ENCODE measurements at places on chromosomes 1 and 21.

GRCh38 chr1:41455479-41456332 lies 28.8 kb downstream of the EDN2 start:
- DNase-seq = peak; percentile 68

- DNase-seq = no peak
Measured at GRCh38 chr1:75170981-75171380, 36.8 kb downstream of the LHX8 start.

GRCh38 chr21:32481875-32482408 lies 69.4 kb downstream of the EVA1C start:
- DNase-seq = no peak

- DNase-seq = no peak
Measured at GRCh38 chr21:39750670-39751069, 5.7 kb downstream of the IGSF5 start.

DNA sequence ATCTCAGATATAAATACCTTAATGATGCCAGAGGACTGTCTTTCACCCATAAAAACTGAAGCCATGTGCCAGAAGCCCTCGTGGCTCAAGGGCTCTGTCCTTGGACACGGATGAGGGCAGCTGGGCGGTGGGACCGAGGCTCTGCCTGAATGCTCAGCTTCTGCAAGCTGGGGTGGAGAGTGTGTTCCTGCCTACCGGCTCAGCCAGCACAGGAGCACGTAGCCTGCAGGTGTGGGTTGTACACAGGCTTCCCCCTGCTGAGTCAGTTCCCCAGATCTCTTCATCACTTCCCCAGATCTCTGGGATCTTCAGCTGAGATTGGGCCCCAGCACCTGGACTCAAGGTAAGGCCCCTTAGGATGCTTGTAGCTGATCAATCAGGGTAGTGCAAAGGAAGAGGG lies 15.4 kb downstream of the KCNJ15 start:
- no peak for DNase-seq

DNA sequence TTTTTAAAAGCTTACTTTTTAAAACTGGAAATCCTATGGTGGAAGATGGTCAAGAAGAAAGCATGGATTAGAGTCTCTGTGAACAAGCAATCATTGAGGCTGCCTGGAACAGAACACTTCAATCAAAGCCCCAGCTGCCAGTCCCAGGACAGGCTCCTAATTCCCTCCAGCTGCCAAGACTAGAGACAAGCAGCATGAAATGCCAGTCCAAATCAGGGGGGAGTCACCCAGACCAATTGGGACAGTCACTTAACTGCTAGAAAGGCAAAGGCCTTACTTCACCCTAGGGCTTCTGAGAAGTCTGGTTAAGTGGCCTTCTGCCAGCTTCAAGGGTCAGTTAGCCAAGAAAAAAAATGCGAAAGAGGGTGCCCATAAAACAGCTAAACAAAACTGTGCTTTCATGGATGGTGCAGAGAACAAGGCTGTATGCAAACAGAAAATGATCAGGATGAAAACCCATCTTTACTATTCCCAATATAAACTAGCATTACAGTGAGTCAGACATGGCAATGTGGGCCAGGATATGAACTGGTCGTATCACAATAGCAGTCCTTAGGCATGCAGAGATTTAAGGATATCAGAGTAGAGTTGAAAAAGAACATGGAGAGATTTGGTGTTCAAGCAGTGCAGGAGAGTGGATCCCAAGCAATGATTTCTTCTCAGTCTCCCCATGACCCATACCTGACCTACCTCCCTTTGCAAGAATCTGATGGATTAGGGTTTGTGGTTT lies 31.0 kb upstream of the MAN1A2 start:
- no peak for DNase-seq

GRCh38 chr1:194225821-194226220 lies 1039.4 kb upstream of the B3GALT2 start:
- no peak for DNase-seq

DNA sequence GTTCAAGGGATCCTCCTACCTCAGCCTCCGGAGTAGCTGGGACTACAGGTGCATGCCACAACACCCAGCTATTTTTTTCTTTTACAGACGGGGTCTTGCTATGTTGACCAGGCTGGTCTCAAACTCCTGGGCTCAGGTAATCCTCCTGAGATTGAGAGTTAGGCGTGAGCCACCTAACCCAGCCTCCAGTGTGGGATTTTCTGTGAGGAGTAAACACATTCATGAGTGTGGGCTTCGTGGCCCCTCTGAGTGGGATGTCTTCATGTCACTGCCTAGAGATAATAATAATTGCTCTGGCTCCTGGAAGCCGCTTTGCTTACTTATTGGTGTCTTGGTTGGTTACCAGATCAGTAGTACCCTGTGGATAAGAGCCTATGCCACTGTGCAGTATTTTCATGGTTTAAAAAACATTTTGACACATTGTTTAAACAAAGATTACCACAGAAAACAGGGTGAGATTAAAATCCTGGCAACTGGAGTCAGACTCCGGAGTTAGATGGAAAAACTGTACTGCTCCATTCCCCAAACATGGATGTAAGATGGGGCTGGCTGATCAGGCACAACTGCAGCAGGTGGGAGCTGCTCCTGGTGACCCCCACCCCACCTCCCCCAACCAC lies 159.1 kb upstream of the RAB4A start:
- no peak for DNase-seq

- peak; percentile 56 for DNase-seq
Measured at GRCh38 chr1:100657876-100658715, 61.4 kb upstream of the VCAM1 start.

GRCh38 chr1:226652613-226653012 lies 86.5 kb downstream of the ITPKB start:
- no peak for DNase-seq

- peak; percentile 42 for DNase-seq
Measured at GRCh38 chr1:92701147-92701546, 83.8 kb downstream of the EVI5 start.

DNA sequence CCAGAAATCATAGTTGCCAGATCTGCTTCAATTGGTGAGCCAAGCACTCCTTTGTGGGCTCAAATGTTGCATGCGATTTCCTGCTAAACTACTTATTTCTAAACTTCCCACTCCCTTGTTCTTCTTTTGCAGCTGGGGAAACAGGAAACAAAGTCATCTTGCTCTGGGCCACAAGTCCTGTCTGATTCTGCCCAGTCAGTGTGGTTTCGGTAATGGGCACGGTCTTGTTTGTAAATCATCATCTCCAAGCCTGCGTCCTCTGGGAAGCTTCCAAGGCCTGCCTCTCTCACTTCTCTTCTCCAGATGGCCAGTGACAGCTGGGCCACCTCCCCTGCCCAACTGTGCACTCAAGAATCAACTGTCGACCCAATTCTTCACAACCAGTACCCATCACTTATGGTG lies 4.4 kb downstream of the S100A8 start:
- no peak for DNase-seq

- no peak for DNase-seq
Measured at GRCh38 chr1:8815582-8816151, 1.8 kb downstream of the RERE start.

DNA sequence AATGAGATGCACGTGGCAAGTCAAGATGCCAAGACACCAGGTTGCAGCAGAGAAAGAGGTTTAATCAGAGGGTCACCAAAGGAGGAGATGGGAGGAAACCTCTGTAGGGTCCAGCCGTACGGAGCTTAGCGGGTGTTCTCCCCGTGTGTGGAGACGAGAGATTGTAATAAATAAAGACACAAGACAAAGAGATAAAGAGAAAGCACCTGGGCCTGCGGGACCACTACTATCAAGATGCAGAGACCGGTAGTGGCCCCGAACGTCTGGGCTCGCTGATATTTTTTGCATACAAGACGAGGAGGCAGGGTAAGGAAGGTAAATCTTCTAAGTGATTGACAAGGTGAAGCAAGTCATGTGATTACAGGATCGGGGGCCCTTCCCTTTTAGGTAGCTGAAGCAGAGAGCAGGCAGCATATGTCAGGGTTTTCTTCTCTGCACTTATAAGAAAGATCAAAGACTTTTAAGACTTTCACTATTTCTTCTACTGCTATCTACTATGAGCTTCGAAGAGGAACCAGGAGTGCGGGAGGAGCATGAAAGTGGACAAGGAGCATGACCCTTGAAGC lies 41.2 kb upstream of the TDRD10 start:
- no peak for DNase-seq

- peak; percentile 95 for DNase-seq
Measured at GRCh38 chr1:9371391-9371935, 78.8 kb downstream of the SPSB1 start.

DNA sequence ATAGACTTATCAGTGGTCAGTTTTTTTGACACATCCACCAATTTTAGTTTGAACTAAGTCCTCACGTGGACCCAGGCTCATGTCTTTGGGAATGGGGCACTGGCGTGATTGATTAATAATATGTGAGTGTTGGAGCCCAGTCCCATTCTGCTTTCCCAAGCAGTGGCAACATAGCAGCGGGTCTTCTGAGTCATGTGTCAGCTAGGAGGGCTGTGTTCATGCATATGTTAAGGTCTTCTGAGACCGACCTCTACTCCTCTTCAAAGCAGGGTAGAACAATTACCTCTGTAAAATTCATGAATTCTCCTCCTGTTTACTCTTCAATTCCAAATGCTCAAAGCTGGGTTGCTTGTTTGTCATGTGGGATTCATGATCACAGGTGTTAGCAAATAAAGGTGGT lies 291.3 kb downstream of the CAMTA1 start:
- no peak for DNase-seq

- no peak for DNase-seq
Measured at GRCh38 chr1:212323066-212323465, 37.9 kb downstream of the PPP2R5A start.

- DNase-seq = no peak
Measured at GRCh38 chr1:84297546-84298244, 3.8 kb upstream of the SAMD13 start.

GRCh38 chr1:101484689-101485338 lies 248.0 kb downstream of the S1PR1 start:
- DNase-seq = no peak

DNA sequence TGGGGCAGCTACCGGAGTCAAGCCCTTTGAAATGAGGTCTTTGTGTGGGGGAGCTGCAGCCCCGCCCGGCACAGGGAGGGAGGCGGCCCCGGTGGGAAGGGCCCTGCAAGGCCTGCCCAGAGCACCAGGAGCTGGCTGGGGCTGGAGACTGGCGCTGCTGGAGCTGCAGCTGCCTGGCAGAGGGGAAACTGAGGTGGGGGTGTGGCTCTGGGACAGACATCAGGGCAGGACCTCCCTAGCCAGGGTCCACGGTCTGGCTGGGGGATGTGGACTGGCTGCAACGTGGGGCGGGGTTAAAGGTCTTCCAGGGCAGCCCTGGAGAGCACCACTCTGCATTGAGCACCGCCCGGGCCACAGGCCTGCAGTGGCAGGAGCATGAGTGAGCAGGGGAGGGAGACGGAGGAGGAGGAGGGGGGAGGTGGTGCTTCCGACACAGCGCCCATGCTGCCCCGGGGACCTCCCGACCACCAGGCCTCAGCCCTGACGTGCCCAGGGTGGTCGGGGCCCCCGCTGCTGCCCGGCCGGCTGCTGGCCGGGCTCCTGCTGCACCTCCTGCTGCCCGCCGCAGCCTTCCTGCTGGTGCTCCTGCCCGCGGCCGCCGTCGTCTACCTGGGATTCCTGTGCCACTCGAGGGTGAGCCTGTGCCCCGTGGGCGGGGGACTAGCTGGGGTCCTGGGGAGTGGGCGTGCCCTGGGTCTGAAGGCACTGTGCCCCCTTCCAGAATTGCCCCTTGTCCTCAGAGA lies 4.8 kb upstream of the ANKRD65 start:
- DNase-seq = no peak

- peak; percentile 65 for DNase-seq
Measured at GRCh38 chr1:112388436-112388835, 7.6 kb upstream of the CTTNBP2NL start.

GRCh38 chr1:6302568-6302967 lies 41.7 kb upstream of the GPR153 start:
- no peak for DNase-seq

GRCh38 chr21:42236693-42237092 lies 17.8 kb downstream of the ABCG1 start:
- no peak for DNase-seq

DNA sequence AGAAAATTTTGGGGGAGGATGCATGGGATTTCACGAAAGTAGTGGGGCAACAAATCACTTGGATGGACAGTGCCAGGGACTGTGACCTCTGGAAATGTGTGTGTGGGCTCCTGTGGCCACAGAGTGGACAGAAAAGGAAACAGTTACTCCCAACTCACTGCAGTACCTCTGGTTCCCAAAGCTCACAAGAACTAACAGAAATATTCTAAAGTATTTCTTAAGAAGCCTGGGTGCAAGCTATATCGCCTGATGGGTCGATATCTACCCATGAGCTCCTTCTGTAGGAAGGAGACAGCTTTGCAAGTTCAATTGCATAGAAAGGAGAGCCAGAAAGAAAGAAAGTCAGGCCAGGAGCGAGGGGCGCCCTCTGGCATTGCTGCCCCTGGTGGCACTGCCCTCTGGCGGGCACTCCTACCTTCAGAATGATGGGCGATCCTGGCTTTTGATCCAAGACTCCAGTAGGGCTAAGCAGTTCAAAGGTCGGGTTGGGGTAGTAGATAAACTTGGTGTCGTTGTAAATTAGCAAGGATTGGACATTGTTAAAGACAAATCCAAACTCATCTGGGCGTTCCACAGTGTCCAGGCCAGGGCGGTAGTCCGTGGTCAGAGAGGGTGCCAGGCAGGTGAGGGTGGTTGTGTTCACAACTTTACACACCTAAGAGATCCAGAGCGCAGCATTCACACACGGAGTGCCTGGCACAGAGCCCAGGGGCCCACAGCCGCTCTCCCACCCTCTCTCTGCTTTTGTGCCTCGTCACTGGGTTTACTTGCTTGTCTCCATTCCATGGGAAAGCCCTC lies 134.7 kb upstream of the CD34 start:
- no peak for DNase-seq

GRCh38 chr1:198638894-198639635 lies at the start of gene PTPRC:
Gene PTPRC (plus strand): TSS chr1:198639040. CDS start chr1:198639269, 229 bp downstream.
- DNase-seq = no peak

DNA sequence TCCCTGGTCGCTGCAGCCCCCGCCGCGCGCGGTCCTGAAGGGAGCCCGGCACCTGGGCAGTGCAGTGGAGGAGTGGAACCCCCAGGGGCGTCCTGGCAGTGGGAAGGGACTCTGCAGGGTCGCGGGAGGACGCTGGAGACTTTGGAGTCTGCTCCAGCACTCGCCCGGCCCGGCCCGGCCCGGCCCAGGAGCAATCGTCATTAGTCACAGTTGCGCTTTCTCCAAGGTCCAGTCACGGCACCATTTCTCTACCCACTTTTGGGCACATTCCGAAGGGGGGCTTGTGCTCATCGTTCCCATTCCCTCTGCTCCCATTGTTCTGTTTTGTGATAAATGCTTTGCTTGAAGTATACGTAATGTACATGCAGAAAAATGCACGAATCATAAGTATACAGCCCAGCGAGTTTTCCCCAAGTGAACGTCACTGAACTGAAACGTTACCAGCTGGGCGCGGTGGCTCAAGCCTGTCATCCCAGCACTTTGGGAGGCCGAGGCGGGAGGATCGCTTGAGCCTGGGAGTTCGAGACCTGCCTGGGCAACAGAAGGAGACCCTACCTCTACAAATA lies 999 bp downstream of the THAP3 start:
- peak; percentile 67 for DNase-seq

DNA sequence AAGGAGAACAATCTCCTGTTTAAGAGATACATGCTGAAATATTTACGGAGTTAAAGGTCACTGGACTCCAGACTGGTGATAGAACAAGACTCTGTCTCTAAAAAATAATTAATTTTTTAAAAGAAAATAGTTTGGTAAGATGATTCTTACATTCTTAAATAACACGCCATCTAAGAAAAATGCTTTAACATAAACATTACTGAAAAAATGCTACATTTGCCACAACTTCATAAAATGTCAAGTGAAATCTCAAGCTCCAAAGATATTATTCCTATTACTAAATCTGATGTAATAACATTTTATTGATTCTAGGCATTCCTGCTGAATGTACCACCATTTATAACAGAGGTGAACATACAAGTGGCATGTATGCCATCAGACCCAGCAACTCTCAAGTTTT lies 4.1 kb downstream of the ANGPTL3 start:
- DNase-seq = peak; percentile 76

Measured in fibroblast of skin of back (primary cell).